ENCODE measurements at places on chromosomes 4 and X. TPM values are rescaled to one million over a fixed set of nuclear protein-coding genes. Genes with fewer than 3 reads are reported as not detected.

GPRASP2 gene
- total RNA-seq, result 6.0 TPM

TENT5D gene
- total RNA-seq, result not detected

NSG1 gene
- total RNA-seq, result 22.4 TPM

STBD1 gene
- total RNA-seq, result 4.8 TPM

CFAP47 gene
- 7.2 TPM for total RNA-seq

LINC00632 gene
- total RNA-seq, result 106 TPM

HEPH gene
- 21.1 TPM for total RNA-seq

PAGE2B gene
- total RNA-seq, result not detected

ANKRD50 gene
- total RNA-seq, result 16.7 TPM

DHRSX gene
- total RNA-seq, result 20.4 TPM

CASP3 gene
- 14.4 TPM for total RNA-seq

TMPRSS11F gene
- total RNA-seq, result not detected

RNF150 gene
- 3.7 TPM for total RNA-seq

RNF175 gene
- 0.15 TPM for total RNA-seq

NOX1 gene
- 0.12 TPM for total RNA-seq

PNCK gene
- total RNA-seq, result 0.67 TPM

FGFRL1 gene
- total RNA-seq, result 15.8 TPM

SMIM14 gene
- 42.8 TPM for total RNA-seq
